Natural killer cell treated with Interleukin-12 subunit alpha and Interleukin-12 subunit beta and Interleukin-15 and Interleukin-18, amount 100 ng/mL, for 72 hours (primary cell): ENCODE measurements at places on chromosomes 4 and X. TPM values are rescaled to one million over a fixed set of nuclear protein-coding genes. Genes with fewer than 3 reads are reported as not detected.

GRCh38 chrX:21658152-21658737, at the start of gene KLHL34:
TSS of gene KLHL34 (minus strand) at chrX:21658330. CDS start at chrX:21657788, 542 bp downstream.
- DNase-seq = no peak

DNA sequence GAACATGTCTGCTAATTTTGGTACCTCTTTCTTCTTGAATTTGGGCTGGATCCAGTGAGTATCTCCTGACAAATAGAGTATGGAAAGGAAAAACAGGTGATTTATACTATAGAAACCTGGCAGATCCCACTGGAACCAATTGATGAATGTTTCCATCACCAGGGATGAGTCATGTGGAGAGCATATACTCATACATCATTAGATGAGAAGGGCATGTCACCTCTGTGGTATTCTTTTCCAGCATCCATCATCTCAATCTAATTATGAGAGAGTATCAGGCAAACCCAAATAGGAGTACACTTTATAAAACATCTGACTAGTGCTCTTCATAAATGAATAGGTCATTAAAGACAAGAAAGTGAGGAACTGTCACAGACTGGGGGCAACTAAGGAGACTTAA, 90.7 kb downstream of the CLDN22 start:
- DNase-seq = no peak

DNA sequence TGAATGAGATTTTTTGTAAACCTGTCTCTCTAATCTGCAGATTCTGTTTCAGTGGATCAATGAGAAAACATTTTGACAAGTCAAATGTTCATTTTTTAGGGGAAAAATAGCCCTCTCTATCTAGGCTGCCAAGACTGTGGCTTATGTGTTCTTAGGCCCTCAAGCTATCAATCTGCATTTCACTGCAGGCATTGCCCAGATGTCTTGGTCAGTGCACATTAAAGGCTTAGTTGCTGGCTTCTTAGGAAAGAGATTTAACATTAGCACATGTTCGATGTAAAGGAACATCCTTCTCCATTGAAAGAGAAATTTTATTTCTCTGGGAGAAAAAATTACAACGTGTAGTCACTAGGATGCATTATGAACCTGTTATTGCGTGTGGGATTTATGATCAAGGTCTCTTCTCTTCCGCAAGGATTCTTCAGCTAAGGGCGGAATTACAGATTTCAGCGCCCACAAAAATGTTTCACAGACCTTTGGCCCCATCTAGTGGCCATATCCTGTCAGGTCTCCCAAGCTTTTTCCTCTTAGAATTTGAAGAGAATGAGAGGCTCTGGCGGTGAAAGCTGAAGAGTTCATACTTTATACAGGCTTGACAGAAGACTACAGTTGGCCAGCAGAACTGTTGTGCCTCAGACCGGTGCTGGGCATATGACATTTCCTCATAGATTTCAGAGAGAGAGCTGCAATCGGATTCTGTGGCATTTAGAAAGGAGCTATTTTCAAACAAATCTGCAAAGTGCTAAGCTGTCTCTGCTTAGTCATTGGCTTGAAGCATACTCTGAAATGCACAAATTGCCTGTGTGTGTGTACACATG, 144.6 kb upstream of the NOCT start:
- no peak for DNase-seq

DNA sequence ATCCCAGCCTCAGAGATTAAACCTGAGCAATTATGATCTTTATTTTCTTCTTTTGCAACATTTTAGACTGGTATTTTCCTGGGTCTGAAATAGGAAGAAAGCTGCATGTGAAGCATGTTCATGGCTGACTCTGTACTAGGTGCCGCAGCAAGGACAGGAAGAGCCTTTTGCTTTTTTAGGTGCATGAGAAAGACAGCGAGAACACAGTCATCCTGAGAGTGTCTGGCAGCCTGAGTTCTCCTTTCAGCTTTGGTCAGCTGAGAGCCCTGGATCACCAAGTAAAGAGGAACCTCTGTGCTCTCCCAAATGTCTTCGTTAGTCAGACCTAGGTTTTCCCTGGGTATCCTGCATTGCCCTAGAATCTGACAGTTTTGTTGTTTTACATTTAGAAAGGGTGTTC, 29.8 kb downstream of the FAM149A start:
- no peak for DNase-seq

DNA sequence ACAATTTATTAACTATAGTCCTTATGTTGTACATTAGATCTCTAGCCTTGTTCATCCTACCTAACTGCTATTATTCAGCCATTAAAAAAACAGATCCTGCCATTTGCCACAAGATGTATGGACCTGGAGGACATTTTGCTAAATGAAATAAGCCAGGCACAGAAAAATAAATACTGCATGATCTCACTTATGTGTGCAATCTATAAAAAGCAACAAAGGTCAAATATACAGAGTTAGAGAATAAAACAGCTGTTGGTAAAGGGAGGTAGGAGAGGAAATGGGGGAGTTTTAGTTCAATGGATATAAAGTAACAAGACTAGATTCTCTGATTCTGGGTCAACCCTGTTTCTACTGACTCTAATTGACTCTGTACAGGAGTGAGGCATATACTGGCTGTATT, 103.3 kb upstream of the FAM9C start:
- DNase-seq = no peak

Gene KCND1
- 6.2 TPM for total RNA-seq

Gene CPEB2
- 5.4 TPM for total RNA-seq
